ENCODE measurements at places on chromosomes 7 and 10.

- no peak for ATAC-seq
These were observed 90.7 kb upstream of the KIAA1217 start for GRCh38 chr10:24118246-24118645.

GRCh38 chr10:67200913-67201564 is 275.2 kb downstream of the LRRTM3 start:
- no peak for ATAC-seq

DNA sequence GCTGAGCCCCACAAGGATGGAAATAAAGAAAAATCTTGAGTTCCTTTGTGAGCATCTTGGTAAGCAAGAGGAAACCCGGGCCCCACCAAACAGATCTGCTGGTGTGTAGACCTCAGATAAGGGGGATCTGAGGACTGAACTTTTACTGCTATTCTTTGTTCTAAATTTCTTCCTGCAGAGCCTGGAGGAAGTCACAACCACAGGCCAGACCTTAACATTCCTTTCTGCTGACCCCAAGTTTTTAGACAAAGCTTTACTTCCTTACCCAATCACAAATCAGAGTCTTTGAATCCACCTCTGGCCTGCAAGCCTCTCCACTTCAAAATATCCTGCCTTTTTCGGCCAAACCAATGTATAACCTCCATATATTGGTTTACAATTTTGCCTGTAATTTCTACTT is 352.6 kb upstream of the AUTS2 start:
- no peak for ATAC-seq

DNA sequence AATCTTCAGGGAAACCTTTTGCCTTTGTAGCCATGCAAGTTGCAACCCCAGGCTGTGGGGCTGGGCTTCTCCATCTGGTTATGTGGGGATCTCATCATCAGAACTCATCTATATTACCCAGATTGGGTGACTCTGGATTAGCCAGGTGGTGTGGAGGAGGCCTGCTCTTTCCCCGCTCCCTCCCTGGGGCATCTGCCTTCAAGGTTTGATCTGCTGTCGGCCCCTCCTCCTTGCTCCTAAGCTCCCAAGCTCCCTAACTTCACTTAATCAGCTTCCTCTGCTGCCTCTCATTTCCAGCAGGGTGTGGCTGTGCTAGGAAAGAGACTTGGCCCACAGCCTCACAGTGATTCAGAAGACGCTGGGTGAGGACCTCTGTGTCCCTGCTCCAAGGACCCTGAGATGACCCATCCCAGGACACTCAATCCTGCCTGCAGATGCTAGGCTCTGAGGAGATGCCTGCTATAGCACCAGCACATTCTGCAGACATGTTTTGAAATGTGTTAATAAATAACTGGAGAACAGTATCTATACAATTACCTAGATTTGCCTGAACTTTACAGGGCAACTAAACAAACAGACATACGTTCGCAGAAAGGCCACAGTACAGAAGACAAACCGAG is 392.1 kb upstream of the PODXL start:
- ATAC-seq, result peak; percentile 51

GRCh38 chr10:47112612-47113011 is 187.4 kb upstream of the GDF10 start:
- ATAC-seq, result no peak

- ATAC-seq, result peak; percentile 39
These were observed 90.8 kb downstream of the PRLHR start for GRCh38 chr10:118504467-118505205.

GRCh38 chr10:93352638-93353383 is 129.3 kb downstream of the MYOF start:
- no peak for ATAC-seq

DNA sequence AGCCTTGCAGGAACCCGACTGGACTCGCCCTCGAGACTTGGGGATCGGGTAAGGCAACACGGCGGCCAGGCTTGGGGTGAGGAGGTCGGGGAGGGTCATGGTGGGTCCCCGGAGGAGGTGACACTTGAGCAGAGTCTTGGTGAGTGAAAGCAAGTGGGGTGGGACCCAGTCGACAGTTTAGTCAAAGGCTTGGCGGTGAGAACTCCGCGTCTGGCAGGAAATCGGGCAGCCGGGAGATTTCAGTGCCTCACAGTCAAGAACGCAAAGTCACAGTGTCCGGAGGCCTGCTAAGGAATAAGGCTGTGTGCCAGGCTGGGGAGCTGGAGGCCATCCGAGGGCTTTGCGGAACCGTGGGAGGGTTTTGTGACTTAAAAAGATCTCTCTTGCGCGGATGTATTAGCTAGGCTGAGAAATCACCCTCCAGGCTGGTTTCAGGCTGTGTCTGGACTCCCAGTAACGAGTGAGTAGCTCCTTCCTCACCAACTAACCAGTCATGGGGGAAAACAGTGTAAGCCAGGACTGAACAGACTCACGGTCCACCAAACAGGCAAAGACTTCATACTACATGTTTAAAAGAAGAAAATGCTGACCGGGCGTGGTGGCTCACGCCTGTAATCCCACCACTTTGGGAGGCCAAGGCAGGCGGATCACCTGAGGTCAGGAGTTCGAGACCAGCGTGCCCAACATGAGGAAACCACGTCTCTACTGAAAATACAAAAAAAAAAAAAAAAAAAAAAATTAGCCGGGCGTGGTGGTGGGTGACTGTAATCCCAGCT is 613 bp downstream of the AP5Z1 start:
- peak; percentile 28 for ATAC-seq

DNA sequence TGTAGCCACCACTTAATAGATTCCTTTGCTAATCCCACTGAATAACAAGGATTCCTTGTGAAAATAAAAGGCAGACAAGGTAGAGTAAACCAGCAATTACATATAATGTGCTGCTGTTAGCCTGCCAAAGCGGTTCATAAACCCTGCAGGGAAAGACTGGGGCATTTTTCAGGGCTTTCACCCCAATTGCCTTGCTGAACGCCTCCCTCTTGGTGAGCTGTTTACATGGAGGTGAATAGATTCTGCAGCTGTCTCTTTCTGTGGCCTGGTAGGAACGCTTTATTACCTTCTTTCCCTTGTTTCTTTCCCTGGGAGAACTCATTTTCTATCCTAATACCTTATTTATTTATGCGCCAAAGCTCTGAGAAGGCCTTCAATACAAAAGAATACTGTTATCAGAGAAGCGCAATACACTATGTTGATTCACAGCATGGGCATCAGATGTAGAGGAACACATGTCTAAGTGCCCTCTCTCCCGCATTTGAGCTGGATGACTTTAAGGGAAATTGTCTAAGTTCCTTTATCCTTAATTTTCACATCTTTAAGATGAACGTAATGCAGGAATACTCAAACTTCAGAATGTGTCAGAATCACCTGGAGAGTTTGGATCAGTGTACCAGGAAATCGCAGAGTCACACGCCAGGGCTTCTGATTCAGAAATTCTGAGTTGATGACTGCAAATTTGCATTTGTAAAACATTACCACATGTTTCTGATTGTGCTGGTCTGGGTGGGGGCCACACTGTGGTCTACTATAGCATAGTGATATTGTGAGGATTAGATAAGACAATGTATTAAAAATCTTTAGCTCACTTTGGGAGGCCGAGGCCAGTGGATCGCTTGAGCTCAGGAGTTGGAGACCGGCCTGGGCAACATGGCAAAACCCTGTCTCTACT is 1203.8 kb downstream of the SORCS3 start:
- ATAC-seq, result no peak

DNA sequence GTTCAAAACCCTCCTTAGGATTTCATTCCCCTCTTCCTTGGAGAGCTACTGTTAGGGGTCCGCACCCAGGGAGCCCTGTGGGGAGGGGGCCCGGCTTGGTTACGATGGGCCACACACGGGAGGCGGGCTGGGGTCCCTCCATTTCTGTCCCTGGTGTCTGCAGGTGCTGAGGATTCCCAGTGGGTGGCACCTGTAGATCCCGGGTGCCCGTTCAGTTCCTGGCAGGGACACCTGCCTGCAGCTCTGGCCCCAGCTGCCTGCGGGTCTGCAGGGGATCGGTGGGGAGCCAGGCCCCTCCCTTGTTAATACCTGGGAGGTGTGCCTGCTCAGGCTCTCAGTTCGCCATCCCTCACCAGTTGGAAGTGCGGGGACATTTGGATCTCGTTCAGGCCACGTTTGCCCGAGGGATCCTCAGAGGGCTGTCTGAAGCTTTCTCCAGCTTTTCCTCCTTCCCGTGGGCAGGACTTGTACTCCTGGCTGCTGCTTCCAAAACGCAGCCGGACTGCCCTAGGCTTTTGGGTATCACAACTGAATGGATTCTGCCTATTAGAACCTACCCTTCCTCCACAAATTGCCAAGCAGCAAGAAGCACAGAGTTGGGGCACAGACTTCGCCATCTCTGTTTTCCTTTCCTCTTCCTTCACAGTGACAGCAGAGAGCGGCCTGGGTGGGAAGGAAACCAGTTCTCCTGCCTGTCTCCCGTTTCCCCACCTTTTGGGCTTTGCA is 22.3 kb upstream of the IL15RA start:
- no peak for ATAC-seq
